ENCODE measurements at places on chromosomes 7 and 10.

GRCh38 chr10:71268247-71268691 lies 50.8 kb upstream of the SLC29A3 start:
- no peak for DNase-seq

DNA sequence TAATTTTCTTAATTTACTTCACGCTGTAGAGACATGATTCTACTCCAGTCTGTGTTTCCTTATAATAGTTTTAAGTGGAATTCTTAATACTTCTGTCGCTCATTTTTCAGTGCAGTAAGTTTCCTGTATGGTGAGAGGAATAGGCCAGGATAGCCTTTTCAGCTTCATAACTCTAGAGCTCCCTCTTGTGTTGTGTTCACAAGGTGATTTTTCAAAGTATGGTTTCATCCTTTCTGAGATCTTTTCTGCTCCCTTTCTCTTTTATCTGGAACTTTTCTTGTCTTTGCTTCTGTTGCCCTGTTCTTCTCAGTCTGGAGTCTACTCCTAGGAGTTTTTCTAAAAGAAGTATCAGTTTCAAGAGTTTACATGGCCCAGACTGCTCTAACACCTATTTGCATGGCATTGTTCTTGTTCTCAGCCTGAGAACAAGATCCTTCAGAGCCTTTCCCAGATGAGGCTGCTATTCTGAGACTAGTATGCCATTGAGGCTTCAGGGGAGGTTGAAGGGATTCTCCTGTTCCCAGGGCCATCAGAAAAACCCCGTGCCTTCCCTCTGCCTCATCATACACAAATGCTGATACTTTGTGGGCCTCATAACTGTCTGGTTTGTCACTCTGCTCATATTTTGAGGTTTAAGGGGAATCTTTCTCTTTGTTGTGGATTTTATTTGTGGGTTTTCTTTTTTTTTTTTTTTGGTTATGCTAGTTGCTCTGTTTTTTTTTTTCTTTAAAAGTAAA lies 21.8 kb downstream of the NET1 start:
- DNase-seq: peak; percentile 25

DNA sequence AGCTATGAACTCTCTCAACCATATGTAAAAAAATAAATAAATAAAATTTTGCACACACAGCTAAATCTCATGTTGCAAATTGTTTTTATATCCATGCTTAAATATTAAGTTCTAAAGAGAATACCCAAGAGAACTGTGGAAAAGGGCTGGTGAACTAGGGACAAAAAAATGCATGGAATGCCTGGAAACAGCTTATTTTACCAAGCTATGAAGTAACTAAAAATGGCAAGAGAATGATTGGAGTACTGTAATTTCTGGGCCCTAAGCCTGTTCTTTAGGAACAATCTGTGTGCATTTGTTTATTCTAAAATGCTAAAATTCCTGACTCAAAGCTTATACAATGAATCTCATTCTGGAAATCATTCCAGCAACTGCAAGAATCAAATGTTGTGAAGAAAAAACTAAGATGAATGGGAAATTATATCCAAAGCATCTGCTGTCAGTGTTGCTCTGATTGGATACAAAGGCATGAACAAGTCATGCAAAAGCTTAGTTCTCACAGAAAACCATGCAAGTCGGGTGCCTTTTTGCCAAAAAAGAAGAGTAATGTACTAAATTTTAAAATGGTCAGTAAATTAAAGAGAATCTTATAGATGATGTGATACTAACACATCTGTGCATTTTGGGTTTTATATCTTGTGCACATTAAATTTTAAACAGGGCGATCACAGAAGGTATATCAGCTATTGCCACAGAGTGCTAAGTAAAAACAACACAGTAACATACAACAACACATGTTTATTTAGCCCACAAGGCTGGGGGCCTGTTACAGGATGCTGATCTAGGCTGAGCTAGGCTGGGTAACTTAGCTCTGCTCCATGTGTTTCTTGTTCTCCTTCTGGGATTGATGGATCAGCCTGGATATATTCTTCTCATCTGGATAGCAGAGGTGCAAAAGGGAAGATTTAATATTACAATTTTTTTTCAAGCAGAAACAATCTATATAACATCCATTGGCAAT lies 453.5 kb upstream of the SEMA3A start:
- DNase-seq: no peak

DNA sequence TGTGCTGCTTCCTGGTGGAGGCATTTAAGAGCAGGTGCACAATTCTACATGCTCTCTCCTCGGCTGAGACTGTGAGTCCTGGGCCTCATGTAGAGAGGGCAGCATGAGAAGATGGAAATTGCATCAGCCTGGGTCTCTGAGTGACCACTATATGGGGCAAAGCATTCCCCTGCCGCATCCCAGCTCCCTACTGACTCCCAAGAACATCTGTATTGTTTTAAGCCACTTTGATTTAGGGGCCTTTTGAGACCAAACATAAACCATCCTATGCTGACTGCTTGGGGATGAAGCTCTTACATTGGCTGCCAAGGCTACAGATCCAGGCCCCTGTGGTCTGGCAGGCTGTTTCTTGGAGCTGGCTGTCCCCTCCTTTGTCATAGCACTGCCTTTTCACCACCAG lies 101.3 kb upstream of the TBX20 start:
- no peak for DNase-seq

DNA sequence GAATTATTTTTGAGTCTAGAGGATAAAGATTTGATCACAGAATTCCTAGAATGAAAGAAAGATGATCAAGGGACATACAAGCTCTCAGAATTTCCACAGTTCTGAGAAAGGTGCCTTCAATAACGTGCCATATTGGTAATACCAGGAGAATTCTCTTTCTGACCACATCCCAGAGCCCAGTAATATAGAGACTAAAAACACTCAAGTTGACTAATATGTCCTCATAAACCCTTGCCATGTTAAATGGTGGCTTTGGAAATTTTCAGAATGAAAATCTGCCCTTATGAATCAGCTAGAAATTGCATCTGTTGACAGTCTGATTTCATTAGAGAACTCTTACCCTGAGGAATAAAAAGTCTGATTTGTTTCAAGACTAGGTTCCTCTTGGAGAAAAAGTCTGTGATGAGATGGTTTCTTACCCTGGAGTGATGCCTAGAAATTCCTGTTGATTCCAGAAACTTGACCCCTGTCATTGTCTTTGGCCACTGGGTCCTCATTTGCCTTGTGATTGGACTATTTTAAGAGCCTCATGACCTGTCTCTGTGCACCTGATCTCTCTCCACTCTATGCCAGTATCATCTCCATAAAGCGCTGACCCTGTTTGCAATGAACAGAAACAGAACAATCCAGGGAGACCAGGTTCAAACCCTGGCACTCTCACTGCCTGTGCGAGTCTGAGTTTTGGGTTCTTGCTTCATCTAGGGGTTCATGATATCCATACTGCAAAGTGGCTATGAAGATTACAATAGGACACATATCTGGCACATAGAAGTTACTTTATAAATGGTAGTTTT lies 3.3 kb downstream of the IL2RA start:
- DNase-seq: no peak

Data from SHP77 treated with DMSO at 0.1 percent for 48 hours (cell line).